NCI-H1436 (cell line): ENCODE measurements at places on chromosomes 2 and 18.

DNA sequence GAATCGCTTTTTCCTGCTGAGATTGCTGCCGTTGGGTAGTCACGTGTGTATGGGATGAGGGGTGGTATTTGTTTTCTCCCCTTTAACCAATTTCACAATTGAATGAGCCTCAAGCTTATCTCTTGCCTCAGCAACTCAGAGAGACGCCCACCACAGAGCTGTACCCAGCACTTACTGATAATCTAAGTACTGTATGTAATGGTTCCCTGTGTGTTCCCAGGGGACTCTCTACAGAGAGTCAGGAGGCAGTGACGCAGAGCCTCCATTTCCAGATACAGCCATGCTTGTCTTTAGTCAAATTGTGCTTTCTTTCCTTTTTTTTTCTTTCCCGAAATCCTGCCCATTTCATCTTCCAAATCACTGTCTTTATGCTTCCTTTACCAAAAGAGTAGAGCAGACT, 1102.1 kb upstream of the KLHL29 start:
- DNase-seq, result no peak

DNA sequence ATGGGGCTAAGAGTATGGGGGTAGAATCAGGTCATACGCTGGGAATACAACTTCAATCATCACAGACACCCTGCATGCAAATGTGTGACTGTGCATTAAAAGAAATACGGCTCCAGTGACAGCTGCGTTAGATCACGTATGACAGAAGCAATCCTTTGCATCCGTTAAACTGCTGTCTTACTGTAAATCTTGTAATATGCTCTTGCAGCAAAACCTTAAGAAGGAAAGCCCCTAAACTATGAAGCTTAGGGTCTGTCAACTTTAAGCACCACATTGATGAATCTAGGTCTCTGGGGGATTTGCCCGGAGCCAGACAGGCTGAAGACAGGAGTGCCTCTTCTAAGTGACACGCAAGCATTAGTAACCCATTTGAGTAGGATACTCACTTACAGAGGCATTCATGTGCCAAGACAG, 84.7 kb upstream of the EML6 start:
- DNase-seq, result no peak

GRCh38 chr2:4844881-4845280, 847.3 kb upstream of the SOX11 start:
- DNase-seq, result no peak

DNA sequence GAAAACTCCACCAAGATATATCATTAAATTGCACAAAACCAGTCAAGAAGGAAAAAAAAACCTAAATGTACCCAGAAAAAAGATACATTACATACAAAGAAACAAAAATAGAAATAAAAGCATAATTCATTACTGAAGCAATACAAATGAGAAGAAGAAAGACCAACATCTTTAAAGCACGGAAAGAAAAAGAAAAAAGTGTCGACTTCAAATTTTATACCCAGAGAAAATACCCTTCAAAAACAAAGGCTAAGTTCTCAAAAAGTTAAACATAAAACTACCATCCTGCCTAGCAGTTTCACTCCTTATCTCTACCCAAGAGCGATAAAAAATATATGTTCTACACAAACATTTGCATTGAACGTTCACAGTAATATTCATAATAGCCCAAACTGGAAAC, 82.0 kb downstream of the ATAD2B start:
- no peak for DNase-seq

GRCh38 chr18:4734021-4734420, 278.9 kb upstream of the DLGAP1 start:
- DNase-seq, result no peak

DNA sequence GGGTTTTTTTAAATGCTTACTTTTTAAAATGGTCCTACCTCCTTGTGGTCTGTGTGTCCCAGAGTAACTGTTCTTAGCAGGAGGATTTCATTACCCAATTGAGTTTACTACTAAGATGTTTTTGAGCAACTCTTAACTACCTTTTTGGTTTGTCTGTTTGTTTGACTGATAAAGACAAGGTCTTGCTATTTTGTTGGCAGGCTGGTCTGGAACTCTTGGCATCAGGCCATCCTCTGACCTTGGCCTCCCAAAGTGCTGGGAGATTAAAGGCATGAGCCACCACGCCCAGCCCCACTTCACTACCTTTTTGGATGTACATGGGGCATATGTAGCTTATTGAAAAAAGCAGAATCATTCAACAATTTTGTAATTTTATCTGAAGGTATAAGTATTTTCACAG, 14.9 kb downstream of the MRPS9 start:
- no peak for DNase-seq
